Calu3 (cell line): ENCODE measurements at places on chromosomes 16 and 17.

DNA sequence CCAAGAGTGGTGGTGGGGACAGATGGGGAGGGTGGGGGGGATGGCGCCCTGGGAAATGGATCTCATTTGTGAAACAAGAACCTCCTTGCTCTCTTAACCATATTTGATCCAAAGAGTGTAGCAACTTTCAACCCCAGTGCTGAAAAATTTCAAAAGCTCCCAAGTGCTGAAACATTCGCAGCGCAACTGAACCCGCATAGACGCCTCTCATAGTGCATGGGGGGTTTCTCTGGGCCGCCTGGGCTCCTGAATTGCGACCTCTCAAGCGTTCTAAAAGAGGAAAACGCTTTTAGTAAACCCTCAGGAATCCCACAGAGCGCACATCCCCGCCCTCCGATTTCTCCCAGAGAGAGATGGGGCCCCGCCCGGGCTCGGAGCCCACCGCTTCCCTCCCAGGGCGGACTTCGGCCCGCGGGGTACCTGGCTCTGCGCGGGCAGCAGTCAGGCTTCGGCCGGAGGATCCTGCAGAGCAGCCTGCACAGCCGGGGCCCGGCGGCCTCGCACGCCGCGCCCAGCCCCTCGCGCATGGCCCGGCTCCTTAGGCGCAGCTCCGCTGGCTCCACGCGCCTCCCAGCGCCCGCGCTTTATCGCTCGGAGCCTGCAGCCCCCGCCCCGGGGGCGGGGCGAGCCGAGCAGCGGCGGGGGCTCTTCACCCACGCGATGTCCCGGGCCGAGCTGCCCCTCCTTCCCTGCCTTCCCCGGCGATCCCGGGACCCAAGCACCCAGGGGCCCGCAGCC lies 7.0 kb downstream of the NOS2 start:
- DNase-seq, result no peak

DNA sequence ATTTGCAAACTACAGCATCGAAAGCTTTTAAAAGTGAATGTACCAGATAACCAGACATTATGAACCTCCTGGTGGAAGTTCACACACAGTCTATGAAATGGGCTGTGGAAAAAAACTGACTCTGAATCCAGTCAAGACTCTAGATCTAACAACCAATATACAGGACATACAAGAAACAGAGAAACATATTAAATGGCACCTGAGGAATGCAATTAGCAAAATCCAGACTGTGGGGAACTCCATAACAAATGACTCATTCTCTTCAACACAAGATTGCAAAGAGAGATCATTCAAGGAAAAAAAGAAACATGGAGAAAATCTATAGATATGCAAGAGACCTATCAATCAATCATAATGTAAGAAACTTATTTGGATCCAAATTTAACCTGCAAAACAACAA lies 119.0 kb downstream of the MYO1D start:
- no peak for DNase-seq

DNA sequence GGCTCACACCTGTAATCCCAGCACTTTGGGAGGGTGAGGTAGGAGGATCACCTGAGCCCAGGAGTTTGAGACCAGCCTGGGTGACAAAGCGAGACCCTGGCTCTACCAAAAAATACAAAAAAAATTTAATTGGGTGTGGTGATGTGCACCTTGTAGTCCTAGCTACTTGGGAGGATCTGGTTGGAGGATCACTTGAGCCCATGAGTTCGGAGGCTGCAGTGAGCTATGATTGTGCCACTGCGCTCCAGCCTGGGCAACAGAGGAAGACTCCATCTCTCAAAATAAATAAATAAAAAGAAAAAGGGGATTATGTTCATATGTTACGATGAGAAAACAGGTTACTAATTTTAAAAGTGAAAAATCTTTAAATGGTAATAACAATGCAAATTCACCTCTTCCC lies 996 bp downstream of the MLKL start:
- no peak for DNase-seq

DNA sequence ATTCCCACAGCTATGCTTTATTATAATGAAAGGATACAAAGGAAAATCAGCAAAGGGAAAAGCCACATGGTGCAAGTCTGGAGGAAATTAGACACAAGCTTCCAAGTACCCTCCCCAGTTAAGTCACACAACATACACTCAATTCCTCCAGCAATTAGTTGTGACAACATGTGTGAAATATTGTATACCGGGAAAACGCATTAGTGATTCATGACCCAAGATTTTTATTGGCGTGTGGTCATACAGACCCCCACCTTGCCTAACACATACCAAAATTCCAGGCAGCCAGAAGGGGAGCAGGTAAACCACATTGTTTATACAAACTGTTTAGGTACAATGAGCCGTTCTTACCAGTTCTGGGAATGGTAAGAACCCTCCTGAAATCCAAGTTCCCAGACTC lies 160.6 kb downstream of the CYB561 start:
- DNase-seq, result no peak

DNA sequence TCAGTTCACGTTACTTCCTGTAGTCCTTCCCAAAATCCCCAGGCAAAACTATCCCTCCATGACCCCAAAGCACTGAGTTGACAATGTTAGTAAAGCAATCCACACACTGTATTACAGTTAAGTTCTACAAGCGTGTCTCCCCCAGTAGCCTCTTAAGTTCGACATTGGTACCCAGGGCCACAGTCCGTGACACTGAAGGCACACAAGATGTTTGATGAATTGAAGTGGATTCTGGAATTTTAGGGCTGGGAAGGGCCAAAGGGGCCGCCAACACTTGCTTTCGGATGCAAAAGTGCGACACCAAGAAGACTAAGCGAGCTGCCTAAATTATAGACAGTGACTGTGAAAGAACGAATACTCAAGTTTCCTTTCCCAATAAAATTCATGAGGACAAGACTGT lies 1.5 kb downstream of the VPS35 start:
- DNase-seq, result no peak
